ENCODE measurements at places on chromosomes 2 and 18.

- no peak for DNase-seq
These were observed 666.4 kb upstream of the ZEB2 start for GRCh38 chr2:145186303-145186702.

DNA sequence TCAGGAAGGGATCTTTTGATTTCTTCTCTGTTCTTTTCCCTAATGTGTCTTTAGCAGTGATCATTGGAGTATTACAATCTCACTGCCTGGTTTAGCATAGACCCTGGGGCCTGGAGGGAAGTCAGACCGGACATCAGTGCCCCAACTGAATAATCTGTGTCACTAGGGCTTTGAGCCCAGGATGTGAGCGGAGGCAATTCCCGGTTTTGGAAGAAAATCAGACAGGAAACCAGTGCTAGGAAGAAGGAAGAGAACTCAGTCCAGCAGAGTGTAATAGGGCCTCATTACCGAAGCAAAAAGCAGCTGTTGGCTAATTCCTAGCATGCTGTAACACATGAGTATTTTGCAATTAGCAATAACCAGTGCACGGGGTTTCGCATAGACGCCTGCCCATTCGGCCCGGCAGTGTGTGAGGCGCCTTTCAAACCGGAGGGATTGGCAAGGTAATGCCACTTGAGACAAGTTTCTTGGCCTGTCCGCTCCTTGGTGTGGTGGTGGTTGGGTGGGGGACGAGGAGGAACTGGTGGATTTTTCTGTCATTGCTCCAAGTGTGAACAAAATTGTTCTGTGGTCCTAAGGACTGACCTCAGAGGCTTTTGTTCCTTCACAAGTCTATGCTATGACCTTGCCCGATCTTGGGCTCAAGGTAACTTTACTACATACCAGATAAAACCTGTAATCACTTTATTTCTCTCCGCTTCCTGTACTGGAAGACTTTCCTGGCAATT is 2.8 kb downstream of the FOSL2 start:
- DNase-seq = no peak

GRCh38 chr2:200335657-200336056 is 29.2 kb downstream of the SPATS2L start:
- no peak for DNase-seq

DNA sequence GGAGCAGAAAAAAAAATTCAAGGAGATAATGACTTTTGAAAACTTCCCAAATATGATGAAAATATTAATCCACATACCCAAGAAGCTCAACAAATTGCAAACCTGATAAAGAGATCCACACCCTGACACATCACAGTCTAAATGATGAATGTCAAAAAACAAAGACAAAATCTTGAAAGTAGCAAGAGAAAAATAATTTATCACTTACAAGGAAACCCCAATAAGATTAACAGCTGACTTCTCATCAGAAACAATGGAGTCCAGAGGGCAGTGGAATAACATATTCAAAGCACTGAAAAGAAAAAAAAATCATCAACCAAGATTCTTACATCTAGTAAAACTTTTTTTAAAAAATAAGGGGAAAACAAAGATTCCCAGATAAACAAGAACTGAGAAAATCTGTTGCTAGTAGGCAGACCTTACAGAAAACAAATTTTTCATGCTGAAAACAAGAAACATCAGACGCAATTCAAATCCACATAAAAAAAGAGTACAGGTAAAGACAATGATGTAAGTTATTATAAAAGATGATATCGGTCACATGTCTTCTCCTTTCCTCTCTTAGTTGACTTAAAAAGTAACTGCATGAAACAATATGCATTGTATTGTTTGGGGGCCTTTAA is 21.3 kb downstream of the SLC66A2 start:
- no peak for DNase-seq

DNA sequence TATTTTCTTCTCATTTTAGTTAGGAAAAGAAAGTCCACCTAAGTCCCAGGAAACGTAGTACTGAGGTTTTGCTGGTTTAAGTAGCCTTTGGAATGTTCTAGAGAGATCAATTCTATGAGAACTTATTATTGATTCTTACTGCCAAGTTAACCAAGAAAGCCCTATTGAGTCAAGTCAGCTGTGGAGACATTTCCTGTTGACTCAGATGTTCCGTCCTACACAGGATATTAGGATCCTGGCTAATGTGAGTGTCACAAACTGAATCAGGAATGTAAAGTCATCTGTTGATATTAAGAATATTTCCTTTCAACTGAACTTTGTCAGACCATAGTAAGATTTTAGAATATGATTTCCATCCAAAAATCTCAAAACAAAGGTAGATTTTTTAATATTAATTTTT is 654.3 kb downstream of the LRRTM4 start:
- peak; percentile 67 for DNase-seq

- no peak for DNase-seq
These were observed 50.6 kb upstream of the STAT1 start for GRCh38 chr2:191064590-191064989.

- DNase-seq = no peak
These were observed 8.8 kb downstream of the RALB start for GRCh38 chr2:120261387-120262006.

DNA sequence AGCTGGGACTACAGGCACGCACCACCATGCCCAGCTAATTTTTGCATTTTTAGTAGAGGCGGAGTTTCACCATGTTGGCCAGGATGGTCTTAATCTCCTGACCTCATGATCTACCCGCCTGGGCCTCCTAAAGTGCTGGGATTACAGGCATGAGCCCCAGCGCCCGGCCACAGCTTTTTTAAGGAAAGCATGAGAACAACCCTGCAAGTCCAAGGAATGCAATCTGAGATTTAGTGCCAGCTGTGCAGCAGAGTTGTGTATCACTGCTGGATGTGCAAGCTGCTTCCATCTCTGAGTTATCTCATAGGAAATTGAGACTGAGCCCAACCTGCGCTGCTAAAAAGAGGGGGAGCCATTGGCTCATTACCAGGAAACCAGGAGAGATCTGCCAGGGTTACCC is 399.9 kb upstream of the CYRIA start:
- no peak for DNase-seq

GRCh38 chr2:47818777-47819176 is 35.8 kb downstream of the MSH6 start:
- no peak for DNase-seq

- no peak for DNase-seq
These were observed 29.9 kb downstream of the PCARE start for GRCh38 chr2:29044459-29044858.

- no peak for DNase-seq
These were observed 31.5 kb upstream of the SPTBN1 start for GRCh38 chr2:54424555-54425163.

GRCh38 chr2:239724194-239724849 is 300.8 kb downstream of the NDUFA10 start:
- no peak for DNase-seq

DNA sequence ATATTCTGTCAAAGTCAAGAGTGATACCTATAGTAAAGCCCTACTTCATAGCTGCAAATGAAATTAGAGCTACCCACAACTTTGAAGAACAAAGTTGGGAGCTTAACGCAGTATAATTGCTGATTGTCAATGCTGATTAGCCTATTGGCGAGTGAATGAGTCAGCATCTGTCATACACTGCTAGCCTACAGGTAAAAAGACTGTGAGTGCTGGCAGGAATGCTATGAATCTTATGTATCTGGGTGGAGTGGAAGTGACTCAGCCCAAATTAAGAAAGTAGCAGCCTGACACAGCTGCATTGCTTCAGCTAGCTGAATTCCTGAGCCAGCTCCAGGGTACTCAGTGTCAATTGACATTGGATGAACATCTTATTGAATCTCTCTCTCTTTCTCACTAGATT is 179.4 kb upstream of the DCC start:
- no peak for DNase-seq

DNA sequence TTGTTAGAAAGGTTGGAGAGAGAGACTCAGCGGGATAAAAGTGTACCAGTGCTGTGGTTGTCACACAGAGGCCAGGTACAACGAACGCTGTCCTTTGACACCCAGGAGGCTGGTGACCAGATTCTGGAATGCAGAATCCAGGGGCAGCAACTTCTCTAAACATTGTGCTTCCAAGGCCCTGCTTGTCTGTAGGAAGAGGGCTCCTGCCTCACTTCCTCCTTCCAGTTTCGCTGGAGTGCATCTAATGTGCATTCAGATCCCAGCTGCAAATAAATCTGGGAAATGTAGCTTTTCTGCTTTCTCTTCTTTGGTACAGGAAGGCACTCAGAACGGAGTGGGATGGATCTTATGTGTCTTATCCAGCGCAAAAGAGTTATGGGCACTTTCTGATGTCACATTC is 171.8 kb upstream of the ATP5MC3 start:
- no peak for DNase-seq

DNA sequence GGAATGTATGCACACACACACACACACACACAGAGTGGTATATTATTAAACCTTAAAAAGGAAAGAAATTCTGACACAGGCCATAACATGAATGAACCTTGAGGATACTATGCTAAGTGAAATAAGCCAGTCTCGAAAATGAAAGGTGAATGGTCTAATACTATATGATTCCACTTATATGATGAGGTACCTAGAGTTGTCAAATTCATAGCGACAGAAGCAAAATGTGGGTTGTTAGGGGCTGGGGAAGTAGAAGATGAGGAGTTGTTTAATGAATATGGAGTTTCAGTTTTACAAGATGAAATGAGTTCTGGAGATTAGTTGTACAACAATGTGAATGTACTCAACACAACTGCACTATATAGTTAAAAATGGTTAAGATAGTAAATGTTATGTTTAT is 118.1 kb downstream of the ABCA12 start:
- DNase-seq = no peak

DNA sequence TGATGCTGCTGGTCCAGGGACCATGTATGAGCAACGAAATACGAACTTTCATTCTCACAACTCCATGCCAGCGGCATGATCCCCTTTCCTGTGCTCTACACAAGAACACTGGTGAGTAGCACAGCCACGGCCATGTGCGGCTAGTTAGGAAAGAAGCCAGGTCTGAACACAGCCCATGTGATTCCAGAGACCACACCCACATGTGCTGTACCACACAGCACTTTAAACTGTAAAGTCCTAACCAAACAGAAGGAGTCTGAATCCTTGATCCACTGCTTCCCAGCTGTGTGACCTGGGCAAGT is 33.0 kb upstream of the ACAA2 start:
- no peak for DNase-seq

- DNase-seq = no peak
These were observed 57.2 kb downstream of the HS6ST1 start for GRCh38 chr2:128261245-128262128.

DNA sequence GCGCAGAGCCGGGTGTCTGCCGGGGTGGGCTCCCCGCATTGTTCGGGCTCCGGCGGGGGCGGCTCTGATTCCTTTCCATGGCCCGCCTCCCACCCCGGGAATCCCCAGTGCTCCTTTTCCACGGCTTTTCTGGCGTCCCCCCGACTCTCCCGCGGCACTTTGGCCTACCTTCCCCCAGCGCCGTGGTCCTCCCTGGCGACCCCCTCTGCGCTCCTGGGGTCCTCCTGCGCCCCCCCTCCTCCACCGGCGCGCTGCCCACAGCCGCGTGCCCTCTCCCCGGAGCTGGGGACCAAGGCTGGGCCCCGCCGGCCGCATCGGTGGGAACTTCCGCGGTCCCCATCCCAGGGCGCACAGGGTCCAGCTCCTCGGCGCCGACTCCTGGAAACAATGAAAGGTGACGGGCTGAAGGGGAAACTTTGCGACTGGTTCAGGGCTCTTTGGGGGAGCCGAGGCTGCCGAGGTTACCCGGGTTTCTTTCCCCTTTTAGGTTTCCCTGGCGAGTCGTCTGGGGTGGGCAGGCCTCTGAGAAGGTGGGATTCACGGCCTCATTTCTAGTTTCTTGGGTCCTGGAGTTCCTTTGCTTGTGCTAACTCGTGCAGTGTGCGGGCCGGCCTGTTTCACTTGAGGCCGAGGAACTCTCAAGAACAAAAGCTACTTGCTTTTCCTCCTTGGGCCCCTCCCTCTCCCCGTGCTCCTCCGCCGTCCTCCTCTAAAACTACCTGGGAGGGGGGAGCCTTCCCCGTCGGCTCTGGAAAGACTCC is 2.2 kb downstream of the TGIF1 start:
- DNase-seq = no peak

- DNase-seq = peak; percentile 42
These were observed 145.6 kb downstream of the FAM161A start for GRCh38 chr2:61707984-61708852.

GRCh38 chr2:218166791-218167190 is at the start of gene CXCR1:
CXCR1 (minus strand) TSS chr2:218166962; CDS start chr2:218165211, 1,751 bp downstream.
- no peak for DNase-seq

DNA sequence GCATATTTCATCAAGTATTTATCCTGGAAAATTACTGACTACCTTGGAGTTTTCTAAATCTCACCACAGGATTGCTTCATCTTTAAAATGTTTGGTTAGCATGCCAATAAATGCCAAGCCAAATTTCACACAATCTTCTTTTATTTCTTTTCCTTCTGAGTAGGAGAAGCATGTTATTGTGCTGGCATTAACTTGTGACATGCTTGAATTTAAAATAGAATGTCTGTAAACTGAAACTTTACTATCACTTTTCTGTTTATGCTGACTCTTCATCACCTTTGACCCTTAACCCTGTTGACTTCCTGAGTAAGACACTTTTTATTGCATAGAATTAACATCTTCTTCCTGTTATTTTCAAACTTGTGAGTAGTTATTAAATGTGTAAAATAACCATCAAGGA is 56.2 kb upstream of the LRRTM4 start:
- no peak for DNase-seq

DNA sequence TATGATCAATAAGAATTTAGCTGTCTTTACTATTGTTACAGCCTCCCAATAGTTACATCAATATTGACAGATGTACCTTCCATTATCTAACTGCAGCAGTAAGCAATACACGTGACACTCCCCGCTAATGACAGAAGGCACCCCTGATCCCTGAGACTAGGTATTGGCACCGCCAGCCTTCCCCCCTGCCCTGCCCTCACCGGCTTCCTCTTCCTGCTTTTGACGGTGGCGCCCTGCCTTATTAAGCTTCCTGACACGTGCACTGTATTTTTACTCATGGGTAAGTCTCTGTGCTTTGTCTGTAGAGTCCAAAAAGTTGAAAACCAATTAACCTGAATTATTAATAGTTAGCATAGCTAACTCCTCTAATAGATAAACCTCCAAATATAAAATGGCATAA is 223.5 kb downstream of the EIPR1 start:
- no peak for DNase-seq

DNA sequence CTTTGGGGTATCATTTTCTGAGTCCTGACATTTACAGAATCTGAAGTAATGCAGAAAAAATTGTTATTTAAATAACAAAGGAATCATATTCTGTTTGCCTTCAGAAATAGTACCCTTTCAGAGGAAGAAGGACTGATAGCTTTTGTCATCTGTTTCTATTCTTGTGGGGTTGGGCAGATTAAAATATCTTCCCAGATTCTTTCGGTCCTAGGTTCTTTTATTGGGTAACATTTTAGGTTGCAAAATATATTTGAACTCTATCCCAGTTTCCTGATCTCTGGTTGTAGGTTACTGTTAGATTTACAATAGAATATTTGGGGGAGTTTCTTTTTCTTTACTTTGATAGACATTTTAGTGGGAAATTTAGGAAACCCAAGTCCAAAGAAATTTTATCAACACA is 550.5 kb downstream of the SPAG16 start:
- DNase-seq = no peak

All from skeletal muscle cell (primary cell).